Ovary (tissue), 10 donors: ENCODE measurements at places on chromosomes 3 and 15. TPM values are rescaled to one million over a fixed set of nuclear protein-coding genes. Genes with fewer than 3 reads are reported as not detected.

Gene ZBTB11
- polyA plus RNA-seq, result 7.6 TPM

Gene CCR9
- polyA plus RNA-seq, result 0.05 TPM

Gene PARP15
- 2.0 TPM for polyA plus RNA-seq

Gene PXYLP1
- 17.5 TPM for polyA plus RNA-seq

Gene CLRN1
- polyA plus RNA-seq, result not detected

Gene ACVR2B
- 3.7 TPM for polyA plus RNA-seq

Gene DZIP1L
- 4.9 TPM for polyA plus RNA-seq

Gene BCL2A1
- 0.50 TPM for polyA plus RNA-seq

Gene NTRK3
- 14.6 TPM for polyA plus RNA-seq

Gene GNB4
- polyA plus RNA-seq, result 4.5 TPM

Gene ADAMTS9
- polyA plus RNA-seq, result 11.8 TPM

Gene ANKRD63
- not detected for polyA plus RNA-seq
